ENCODE measurements at places on chromosomes 7 and 10.

GRCh38 chr7:140035400-140036223 is 27.1 kb downstream of the PARP12 start:
- no peak for DNase-seq

GRCh38 chr10:35691522-35692236 is 49.6 kb upstream of the FZD8 start:
- no peak for DNase-seq

GRCh38 chr7:74030861-74031260 is 2.9 kb downstream of the ELN start:
- DNase-seq, result no peak

DNA sequence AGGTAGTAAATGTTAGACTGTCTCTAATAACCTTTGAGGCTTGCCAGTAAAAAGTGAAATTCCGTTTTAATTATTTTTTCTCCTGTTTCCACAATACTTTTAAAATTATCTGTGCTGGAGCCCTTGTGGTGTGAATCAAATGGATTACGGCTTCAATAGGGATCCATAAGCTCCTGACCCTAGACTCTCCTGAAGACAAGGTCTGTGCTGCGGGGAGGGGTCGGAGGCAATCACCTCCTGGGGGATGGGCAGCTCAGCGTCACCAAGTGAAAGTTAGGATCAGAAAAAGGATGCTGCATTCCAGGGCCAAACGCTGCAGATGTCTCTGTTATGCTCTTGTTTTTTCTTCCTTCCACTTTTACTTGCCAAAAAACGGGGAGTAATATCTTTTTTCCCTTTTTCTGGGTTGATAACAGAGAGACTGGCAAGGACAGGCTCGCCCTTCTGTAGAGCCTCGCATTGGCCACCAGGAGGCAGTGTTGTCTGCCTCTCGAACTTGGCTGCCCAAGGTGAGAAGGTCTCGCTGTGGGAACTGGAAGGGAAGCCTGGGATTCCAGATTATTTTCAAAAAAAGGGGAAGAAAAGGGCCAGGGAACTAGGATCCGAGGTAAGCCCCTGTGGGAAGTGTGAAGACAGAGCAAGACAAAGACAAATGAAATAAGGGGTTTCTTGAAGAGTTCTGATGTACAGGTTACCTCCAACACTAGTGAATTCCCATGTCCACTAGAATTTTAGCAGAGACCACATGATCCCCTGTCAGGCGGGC is 621.9 kb downstream of the ACTR3B start:
- no peak for DNase-seq

GRCh38 chr7:5222841-5223411 is 32.9 kb downstream of the WIPI2 start:
- no peak for DNase-seq

GRCh38 chr7:82015751-82016150 is 245.9 kb upstream of the HGF start:
- no peak for DNase-seq

DNA sequence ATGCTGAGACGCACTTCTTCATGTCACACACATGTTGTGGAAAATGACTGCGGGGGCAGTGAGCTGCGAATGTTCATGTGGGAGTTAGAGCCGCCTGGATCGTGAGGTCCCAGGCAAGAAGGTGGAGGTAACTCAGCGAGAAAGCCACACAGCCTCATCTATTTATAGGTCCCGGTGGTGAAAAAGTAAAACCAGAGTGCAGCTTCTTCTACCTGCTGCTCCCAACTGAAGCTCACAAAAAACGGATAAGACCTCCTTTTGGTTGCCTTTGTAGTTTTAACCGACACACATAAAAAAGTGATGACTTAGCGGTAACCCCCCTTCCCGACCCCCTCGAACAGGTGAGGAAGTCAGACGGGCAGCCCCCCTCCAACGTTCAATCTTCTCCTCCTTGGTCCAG is 276.9 kb downstream of the GATA3 start:
- peak; percentile 13 for DNase-seq

DNA sequence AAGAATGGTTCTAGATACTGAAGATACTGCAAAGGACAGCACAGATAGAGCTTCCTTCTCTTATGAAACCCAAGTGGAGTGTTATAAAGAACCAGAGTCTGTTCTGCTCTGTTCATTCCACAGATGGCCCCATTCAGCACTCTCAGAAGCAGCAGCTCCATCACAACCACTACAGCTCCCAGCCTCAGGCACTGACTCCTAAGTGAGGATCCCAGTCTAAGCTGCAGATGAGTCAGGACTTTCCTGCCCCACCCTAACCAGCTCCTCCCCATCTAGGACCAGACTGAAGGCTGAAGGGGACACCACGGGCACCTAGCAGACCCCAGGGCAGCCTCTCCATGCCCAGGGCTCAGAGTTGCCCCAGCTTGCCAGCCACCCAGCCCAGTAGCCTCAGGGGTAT is 379.8 kb downstream of the GRID1 start:
- no peak for DNase-seq

All from activated gamma-delta T cell treated with Interleukin-2 at 50 U/mL for 16 hours (primary cell).